Astrocyte of the hippocampus (primary cell): ENCODE measurements at places on chromosomes 12 and 14.

DNA sequence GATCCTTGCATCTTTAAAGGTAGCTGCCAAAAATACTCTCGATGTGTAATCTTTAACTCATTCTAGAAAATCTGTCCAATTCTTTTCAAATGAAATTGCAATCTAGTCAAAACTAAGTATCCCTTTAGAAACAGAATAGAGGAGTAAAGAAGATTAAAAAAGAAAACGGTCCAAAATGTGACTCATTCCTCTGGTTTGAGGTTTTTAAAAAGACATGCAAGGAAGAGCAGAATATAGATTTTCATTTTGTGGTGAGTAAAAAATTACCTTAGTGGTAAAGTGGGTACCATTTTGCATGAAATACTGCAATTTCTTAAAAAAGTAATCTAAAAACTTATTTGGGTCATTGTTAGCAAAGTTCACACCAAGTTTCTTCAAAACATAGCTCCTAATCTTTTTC lies 108.4 kb downstream of the BRMS1L start:
- DNase-seq = peak; percentile 22

DNA sequence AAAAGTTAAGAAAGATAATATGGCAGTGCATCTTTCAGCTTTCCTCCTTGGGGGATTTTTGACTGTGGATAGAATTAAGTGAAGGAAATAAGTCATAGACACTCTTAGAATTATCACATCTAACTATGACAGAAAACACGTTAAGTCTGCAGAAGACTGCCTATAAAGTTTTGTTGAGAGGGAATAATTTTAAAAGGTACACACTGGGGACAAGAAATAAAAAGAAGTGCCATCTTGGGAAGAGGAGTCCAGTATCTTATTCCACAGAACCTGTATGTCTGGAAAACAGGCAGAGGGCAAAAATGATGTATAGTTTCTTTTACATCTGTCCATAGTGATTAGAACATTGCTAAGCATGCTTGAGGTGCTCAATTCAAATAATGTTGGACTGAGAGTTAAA lies 80.7 kb downstream of the IGF1 start:
- no peak for DNase-seq

DNA sequence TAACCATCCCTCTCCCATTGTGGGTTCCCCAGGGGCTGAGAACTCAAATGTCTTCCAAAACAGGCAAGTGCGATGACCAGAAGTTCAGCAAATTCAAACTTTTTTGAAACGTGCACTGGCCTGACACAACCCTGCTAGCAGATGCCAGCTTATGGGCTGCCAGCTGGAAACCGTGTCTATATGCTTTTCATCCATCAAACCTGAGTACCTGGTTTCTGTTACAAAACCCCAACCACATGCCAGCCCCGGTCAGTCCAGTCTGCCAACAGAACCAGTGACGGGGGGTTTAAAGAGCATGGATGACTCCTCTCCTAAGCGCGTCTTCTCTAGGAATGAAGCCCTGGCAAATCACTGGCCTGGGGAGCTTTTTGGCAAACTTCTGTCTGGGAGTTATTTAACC lies 189.7 kb downstream of the TTC7B start:
- no peak for DNase-seq

DNA sequence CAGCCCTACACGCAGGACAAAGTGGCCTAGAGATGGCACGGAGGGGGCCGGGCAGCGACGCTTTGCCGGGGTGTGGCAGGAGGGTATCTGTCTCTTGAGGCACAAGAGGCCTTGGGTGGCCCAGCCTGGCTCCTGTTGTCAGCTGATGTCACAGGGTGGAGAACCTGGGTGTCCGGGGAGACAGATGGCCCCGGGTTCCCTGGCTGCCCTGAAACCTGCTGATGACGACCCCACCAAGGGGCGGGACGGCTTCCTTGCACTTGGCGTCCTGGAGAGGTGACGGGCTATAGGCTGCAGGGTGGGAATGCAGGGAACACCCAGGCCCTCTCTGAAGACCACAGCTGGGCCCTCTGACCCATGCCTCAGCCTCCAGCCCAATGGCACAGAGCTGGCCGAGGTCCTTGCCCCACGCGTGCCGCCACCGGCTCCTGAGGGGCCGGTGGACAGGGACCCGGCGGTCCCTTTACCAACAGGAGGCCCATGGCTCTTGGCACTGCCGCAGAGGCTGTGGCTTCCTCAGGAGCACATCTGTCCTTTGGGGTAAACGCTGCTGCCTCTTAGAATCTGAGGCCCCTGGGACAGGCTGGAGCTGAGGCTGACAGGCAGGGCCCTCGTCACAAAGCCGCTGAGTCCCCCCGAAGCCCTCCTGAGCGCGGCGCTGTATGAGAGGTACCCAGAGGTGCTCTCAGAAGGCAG lies 16.4 kb downstream of the TRMT61A start:
- DNase-seq = no peak
